ENCODE measurements at places on chromosomes 5 and 9. TPM values are rescaled to one million over a fixed set of nuclear protein-coding genes. Genes with fewer than 3 reads are reported as not detected.

DNA sequence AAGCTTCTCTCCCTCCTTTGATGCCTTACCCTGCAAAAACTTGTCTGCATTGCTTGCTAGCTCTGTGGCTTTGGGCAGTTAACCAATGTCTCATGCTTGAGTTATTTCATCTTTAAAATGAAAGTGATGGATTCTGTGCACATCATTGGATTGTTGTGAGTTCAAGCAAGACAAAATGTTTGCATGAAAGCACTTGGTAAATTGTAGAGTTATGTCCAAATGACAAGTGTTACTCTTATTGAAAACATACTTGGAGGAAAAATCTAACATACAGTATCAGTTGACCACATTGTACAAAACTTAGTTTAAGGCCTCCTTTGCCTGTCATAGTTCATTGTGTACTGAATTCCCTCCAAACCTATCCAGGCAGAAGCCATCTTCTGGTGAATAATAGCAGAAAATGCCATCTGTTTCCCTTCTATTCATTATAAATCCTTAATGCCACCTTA, 30.0 kb downstream of the TGFBR1 start:
- no peak for DNase-seq

GRCh38 chr5:158801268-158801667, 298.4 kb downstream of the EBF1 start:
- no peak for DNase-seq

GRCh38 chr5:62065050-62065449, 241.0 kb upstream of the KIF2A start:
- DNase-seq, result no peak

- no peak for DNase-seq
Measured at GRCh38 chr5:91010090-91010489, 373.0 kb downstream of the ARRDC3 start.

- no peak for DNase-seq
Measured at GRCh38 chr9:20262611-20263010, 359.7 kb downstream of the MLLT3 start.

GRCh38 chr5:160367261-160367660, 3.2 kb downstream of the C1QTNF2 start:
- no peak for DNase-seq

GRCh38 chr5:64518793-64519192, 13.0 kb downstream of the RGS7BP start:
- DNase-seq, result no peak

GRCh38 chr9:137744632-137745183, 125.9 kb downstream of the EHMT1 start:
- no peak for DNase-seq

GRCh38 chr9:12640866-12641636, 52.1 kb upstream of the TYRP1 start:
- no peak for DNase-seq

DNA sequence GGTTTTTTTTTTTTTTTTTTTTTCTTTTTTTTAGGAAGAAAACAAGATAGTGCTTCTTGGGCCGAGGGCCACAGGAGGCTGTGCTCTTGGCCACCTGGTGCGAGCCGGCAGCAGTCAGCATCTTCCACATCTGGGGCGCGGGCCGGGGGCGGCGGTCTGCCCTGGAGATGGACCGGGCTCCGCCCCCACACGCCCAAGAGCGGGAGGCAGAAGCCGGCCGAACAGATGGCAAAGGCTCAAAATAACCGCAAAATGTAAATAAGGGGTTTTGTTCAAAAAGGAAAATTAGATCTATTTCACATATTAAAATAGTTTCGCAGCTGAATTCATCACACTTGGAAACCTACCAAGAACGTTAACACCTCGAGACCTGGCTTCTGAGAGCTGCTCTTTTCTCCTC, 51.5 kb upstream of the UBAC1 start:
- no peak for DNase-seq

DNA sequence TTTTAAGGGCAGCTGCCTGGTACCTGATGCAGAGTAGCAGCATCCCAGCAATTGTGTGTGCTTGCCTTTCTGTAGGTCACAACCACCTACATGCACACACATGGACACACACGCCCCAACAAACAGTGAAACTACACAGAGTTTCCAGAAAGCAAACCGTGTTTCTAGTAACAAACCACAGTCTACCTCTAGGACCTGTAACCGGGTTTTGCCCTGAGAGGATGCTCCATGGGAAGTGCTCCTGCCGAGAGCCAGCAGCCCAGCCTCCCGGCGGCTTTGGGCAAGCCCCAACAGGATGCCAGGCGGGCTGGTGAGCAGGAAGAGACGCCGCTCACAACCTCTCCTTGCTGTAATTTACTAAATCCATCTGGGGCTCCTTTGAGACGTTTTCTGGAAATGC, 4.1 kb upstream of the TCF7 start:
- no peak for DNase-seq

DNA sequence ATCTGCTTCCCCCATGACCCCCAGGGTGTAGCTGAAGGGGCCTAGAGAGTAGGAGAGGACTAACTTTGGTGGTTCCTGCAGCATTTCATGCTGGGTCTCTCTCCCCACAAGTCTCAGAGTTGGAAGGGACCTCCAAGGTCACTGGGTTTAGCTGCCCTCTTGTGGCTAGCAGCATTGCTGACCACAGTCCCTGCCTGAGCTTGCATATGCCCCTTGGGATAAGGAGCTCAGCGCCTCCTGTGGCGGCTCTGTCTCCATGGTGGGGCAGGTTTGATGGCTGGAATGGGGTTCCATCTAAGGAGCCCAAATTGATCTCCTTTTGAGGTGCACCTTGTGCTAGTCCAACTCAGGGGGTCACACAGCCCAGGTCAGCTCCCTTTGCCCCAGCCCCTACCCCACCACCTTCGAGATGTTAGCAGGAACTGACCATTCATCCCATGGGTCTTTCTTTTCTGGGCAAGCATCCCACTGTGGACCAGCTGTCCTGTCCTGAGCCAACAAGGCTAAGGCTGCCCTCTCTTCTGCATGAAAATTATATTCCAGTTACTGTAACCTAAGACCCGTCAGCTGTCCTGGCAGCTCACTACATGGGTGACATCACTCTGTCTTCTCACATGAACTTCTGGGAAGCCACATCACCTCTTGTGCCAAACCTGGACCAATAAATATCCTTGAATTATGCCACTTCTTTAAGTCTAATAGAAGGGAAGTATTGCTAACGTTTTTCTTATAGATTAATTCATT, 196.2 kb downstream of the HSPA4 start:
- DNase-seq, result peak; percentile 84

FYB1 gene
- total RNA-seq, result not detected

PCDHB11 gene
- 2.0 TPM for total RNA-seq

C5orf52 gene
- not detected for total RNA-seq

FGF10 gene
- not detected for total RNA-seq

TRAF1 gene
- total RNA-seq, result 1.4 TPM

NUTM2F gene
- not detected for total RNA-seq

HMMR gene
- total RNA-seq, result 37.9 TPM

IL5 gene
- not detected for total RNA-seq

Measured in H9 (cell line).